ENCODE measurements at places on chromosomes 11 and 22.
A peak's percentile ranks its signal among the peaks of the same experiment; 100 is the strongest.

GRCh38 chr11:110764485-110764884 is 52.2 kb upstream of the ARHGAP20 start:
- no peak for DNase-seq

DNA sequence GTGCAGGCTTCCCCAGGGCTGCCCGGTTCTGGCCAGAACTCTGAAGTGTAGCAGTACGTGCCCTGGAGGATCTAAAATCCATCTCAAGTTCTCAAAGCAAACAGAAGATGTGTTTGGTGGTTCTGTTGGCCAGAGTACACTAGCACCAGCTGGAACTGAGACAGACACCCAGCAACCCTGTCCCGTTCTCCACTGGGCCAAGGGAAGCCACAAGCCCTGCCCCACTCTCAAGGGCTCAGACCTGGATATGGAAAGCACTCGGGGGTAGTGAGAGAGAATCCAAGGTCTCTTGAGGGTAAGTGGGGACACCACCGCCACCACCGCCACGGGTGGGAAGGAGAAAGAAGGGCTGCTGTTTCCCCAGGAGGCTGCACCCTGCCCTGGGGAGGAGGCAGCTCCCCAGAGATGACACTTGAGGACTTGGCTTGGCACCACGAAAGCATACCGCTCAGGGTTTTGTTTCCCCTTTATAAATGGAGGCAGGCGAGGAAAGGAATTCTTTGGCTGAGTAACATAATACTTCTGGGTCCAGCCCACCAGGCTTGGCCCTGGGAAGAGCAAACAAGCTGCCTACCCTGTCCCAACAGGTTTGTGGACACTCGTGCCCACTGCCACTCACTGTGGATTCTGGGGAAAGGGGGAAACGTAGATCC is 56.1 kb upstream of the POU2AF1 start:
- DNase-seq, result no peak

DNA sequence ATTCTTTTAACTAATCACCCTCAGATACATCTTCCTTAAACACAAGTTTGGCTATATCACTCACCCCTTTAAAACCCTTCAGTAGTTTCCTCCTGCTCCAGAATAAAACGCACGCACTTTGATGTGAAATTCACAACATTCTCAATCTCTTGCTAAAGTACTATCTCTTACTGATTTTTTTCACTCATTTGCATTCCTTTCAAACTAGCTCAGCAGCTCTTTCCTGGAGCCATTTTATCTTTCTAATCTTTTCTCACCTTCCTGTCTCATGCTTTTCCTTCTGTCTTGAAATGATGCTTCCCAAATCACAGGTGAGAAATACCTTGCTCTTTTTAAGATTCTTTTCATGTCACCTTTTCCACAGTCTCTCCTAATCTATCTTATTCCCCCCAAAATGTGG is 1074.4 kb downstream of the DLG2 start:
- DNase-seq, result no peak

DNA sequence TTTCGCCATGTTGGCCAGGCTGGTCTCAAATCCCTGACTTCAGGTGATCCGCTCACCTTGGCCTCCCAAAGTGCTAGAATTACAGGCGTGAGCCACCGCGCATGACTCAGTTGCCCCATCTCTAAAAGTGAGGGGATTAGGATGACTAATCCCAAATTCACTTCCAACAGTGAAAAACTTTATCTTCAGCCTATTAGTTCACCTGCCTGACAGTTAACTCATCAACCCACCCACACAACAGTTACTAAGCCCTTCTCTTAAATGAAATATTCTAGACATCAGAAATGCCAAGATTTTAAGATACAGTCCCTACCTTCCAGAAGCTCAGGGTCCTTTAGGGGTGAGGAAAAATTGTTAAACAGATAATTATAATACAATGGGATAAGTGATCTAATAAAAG is 2.0 kb upstream of the ANKRD42 start:
- no peak for DNase-seq

DNA sequence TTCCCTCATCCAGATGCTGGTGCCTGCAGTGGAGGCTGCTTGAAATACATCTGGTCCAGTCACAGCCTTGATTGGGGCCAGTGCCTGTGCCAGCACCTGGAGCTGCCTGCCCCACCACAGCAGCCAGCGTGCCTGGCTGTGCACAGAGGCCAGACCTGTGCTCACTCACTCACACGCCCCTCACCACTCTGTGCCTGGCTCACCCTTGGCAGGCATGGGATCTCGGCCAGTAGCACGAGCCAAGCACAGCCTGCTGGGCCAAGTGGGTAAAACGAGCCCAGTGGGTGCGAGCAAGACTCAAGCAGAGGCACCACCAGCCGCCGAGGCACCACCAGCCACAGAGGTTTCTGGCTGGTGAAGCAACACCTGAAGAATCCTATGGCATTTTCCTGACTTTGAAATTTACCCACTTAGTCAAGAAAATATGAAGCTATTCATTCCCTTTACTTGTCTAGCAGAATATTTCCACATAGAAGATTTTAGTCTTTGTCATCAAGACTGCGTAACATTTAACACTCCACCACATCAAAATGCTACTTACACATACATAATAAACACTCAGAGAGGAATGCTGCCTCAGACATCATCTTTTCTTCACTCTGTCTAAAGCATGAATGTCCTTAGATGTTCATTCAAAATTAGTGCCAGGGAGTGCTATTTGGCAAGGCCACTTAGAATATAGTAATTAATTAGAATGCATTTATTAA is 424.3 kb upstream of the FAT3 start:
- no peak for DNase-seq

- no peak for DNase-seq
Observed at GRCh38 chr11:10273738-10274137, 20.3 kb downstream of the SBF2 start.

GRCh38 chr11:7585816-7586215 is 72.0 kb downstream of the PPFIBP2 start:
- DNase-seq, result no peak

- no peak for DNase-seq
Observed at GRCh38 chr11:100753571-100753970, 66.5 kb downstream of the ARHGAP42 start.

- DNase-seq, result peak; percentile 16
Observed at GRCh38 chr11:119318240-119319135, 1.6 kb upstream of the MCAM start.

DNA sequence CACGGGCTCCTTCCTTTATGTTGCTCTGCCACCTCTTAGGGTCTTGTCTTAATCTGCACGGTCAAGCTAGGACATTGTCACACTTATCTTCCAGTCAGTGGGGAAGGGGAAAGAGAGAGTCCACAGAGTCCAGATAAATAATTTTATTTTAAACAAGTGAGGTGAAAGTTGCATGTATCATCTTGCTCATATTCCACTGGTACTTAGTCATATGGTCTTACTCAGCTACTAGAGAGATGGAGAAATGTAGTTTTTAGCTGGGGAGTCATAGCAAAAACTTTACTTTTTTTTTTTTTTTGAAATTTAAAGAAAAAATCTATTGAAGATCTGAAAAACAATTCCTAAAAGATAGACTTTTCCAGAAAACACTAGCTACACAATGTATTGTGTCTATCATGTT is 29.0 kb downstream of the PDE3B start:
- DNase-seq, result peak; percentile 9

GRCh38 chr11:116842909-116843308 is 5.5 kb upstream of the APOA1 start:
- DNase-seq, result no peak

GRCh38 chr22:38417252-38418060 is 37.5 kb downstream of the KCNJ4 start:
- DNase-seq, result no peak

DNA sequence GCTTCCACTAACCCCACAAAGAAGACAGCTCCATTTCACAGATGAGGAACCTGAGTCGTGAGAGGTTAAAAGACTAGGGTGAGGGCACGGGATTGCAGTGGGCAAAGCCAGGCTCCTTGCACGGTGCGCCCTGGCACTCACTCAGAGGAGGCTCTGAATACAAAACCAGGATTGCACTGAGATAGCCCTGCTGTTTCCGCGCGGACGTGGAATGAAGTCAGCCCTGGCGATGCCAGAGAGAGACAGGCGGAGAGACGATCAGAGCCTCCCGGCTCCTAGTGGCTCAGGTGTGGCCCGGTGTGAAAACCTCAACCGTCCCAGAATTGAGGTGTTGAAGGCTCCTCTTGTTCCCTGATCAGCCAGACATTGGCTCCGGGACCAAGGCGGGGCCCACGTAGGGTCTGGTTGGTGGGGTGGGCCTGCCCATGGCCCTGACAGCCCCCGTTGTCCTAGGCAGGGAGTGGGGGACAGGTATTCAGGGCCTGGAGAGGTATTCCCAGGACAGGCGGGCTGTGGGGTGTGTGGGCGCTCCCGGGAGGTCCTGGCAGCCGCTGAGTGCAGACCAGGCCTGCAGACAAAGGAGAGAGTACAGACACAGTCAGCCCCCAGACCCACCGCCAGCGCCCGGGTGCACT is 43.1 kb upstream of the LINC01488 start:
- DNase-seq, result no peak

GRCh38 chr11:9820260-9820659 is 156.4 kb downstream of the SWAP70 start:
- peak; percentile 15 for DNase-seq

DNA sequence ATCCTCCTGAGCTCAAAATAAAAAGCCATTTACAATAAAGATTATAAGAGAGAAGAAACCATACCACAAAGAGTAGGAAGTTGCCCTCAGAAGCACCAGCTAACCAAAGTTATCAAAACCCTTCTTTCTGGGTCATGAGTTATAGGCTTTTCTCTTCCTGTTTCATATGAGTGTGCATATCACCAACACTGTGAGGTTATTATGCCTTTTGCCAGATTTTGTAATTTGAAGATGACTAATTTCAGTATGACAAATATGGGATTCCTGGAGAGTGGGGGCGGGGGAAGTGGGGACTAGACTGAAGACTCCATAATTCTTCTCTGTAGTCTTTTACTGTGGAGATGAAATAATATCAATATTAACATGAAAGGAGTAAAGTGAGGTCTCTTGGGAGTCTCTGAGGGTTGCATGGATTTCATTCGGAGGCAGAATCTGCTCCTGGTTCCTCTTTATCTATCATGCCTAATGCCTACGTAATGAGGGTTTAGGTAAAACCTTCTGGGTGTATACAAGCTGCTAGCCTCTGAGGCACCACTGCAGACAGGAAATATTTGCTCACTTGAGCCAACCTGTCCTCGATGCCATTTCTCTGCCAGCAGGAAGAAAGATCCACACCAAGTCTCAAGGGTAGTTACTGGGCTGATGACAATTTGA is 2.1 kb downstream of the LPXN start:
- peak; percentile 81 for DNase-seq

GRCh38 chr11:120383518-120384155 is 47.4 kb downstream of the ARHGEF12 start:
- no peak for DNase-seq

All from fibroblast of gingiva (primary cell).